ENCODE measurements at places on chromosomes 13 and 19. TPM values are rescaled to one million over a fixed set of nuclear protein-coding genes. Genes with fewer than 3 reads are reported as not detected.

DNA sequence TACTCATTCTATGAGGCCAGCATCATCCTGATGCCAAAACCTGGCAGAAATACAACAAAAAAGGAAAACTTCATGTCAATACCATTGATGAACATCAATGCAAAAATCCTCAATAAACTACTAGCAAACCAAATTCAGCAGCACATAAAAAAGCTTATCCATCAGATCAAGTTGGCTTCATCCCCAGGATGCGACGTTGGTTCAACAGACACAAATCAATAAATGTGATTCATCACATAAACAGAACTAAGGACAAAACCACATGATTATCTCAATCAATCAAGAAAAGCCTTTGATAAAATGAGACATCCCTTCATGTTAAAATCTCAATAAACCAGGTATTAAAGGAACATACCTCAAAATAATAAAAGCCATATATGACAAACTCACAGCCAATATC, 134.3 kb downstream of the UGGT2 start:
- DNase-seq, result no peak

- no peak for DNase-seq
Observed at GRCh38 chr19:6662702-6663101, 7.3 kb downstream of the TNFSF14 start.

GRCh38 chr13:101916108-101916774, 463.8 kb downstream of the ITGBL1 start:
- no peak for DNase-seq

GRCh38 chr13:113448885-113449692, 4.2 kb downstream of the ADPRHL1 start:
- DNase-seq, result no peak

DNA sequence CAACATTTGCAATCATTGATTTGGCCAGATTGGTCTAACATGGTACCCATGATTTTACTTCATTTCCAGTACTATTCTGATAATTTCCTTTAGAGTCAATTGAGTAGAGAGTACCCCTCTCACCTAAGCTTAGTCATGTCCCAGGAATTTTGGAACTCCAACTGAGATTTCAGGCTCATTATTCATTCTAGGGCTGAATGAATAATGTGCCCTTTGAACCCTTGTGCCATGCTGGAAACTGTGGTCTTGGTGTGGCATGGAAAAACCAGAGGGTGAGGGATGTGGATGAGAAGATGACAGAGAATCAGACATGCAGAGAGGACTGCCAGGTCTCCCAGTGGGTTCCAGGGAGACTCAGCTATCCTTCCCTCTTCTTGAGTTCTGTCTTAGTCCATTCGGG, 30.2 kb downstream of the ITM2B start:
- DNase-seq, result no peak

- no peak for DNase-seq
Observed at GRCh38 chr19:40802300-40803169, 3.5 kb downstream of the EGLN2 start.

- DNase-seq, result peak; percentile 8
Observed at GRCh38 chr19:5547881-5548280, 19.9 kb downstream of the TINCR start.

DNA sequence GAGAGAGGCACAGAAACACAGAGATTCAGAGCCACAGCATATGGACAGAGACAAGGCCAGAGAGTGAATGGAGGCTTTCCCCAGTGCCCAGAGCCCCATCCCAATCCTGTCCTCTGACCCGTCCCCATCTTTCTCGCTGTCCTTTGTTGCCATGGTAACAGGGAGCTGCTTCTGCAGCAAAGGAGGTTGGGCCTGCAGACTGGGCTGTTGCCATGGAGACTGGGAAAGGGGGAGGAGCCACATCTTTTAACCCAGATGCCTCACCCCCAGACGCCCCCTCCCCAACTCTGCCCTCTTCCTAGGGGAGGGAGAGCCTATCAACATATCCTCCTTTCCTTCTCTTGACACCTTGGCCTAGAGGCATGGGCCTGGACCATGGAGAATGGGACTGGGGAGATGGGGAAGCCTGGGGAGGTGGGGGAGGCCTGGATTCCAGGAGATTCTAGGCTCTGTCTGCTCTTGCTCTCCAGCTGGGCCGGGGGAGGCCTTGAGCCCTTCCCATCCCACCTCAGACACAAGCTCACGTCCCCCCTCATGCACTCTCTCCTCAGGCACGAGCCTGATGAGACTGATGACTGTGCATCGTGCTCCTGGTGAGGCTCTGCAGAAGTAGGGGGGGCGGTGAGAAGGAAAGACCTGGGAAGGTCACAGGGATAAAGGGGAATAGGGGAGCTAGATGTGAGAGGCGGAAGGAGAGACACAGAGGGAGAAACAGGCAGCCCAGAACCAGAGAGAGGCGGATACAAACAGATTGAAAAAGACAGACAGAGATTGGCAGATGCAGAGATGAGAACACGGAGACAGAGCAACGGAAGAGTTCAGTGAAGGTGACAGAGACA, 2.1 kb upstream of the ATP1A3 start:
- no peak for DNase-seq

GRCh38 chr13:77859450-77859849, 59.2 kb downstream of the EDNRB start:
- no peak for DNase-seq

DNA sequence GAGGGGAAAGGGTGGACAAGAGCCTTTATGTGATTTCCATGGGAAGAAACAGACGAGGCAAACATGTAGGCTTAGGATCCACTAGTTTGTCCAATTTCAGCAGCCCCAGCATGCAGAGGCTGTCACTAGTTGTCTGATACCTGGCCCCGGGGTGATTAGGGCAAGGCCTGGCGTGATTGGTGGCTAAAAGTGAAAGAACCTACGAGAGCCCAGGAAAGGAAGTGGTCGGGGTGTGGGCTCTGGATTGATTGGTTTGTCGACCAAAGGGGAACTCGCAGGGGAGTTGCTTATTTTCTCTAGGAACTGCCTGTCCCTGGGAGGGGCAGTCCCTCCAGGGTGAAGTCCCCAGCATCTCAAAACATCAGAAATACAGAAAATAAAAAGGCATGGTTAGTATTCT, 64.2 kb upstream of the UQCRFS1 start:
- no peak for DNase-seq

GRCh38 chr19:55027472-55028337, 10.4 kb downstream of the GP6 start:
- DNase-seq, result no peak

DNA sequence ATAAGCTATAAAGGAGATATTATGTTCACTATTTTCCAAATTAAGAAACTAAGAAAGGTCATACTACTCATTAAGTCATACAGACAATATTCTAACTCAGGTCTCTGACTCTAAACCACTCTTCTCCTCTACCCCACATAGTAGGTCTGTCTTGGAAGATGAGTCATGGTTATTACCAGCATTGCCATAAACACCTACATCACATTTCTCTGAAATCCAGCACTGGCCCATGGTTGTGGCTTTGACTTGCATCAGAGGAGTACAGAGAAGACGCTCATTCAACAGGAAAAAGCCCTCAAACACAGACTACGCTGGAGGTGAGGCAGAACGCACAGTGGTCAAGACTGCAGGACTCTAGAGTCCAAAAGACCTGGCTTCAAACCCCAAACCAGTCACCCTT, 476.8 kb downstream of the COG6 start:
- no peak for DNase-seq

SBNO2 gene
- polyA plus RNA-seq, result 15.5 TPM

C13orf46 gene
- polyA plus RNA-seq, result 0.58 TPM
